ENCODE measurements at places on chromosomes 6 and 20.
A peak's percentile ranks its signal among the peaks of the same experiment; 100 is the strongest.

- DNase-seq = no peak
Measured at GRCh38 chr20:32497589-32498224, 87.4 kb downstream of the NOL4L start.

GRCh38 chr6:68754681-68755213 lies 119.7 kb downstream of the ADGRB3 start:
- no peak for DNase-seq

- DNase-seq = no peak
Measured at GRCh38 chr20:59776059-59776603, 157.3 kb downstream of the SYCP2 start.

DNA sequence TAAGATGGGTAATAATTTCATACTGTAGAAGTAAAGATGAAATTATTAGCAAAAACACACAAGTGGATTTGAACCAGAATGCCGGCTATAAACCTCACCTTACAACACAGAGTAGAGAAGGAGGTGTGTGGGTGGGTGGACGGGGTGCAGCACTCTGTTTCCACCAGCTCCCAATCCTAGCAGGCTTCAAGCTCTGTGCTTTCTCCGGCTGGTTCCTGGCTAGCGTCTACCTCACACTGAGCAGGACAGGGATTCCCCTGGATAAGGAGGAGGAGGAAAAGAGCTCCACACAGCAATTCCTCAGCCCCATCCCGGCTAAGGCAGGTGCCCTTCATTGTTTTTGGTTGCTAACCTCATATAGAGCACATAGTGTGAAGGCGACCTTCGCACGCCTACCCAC lies 453.3 kb downstream of the C6orf118 start:
- DNase-seq = no peak

GRCh38 chr6:56549014-56549413 lies 93.7 kb downstream of the DST start:
- no peak for DNase-seq

- no peak for DNase-seq
Measured at GRCh38 chr20:61117725-61118124, 134.3 kb upstream of the CDH4 start.

DNA sequence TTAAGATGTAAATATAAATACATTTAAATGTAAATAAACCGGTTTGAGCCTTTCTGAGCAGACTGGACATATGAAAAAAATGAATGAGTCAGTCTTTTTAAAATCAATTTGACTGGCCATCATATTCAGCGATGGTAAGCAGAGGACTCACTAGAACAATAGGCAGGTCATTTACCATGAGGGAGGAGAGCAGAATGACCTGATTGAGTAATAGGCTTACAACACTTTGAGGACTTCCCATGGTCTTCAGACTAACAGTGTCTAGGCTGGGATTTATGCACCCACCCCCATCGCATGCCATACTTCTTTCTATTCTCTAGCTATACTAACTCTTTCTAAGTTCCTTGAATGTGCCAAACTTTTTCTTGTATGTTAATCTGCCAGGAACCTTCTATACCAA lies 241.9 kb upstream of the RAB32 start:
- DNase-seq = no peak

DNA sequence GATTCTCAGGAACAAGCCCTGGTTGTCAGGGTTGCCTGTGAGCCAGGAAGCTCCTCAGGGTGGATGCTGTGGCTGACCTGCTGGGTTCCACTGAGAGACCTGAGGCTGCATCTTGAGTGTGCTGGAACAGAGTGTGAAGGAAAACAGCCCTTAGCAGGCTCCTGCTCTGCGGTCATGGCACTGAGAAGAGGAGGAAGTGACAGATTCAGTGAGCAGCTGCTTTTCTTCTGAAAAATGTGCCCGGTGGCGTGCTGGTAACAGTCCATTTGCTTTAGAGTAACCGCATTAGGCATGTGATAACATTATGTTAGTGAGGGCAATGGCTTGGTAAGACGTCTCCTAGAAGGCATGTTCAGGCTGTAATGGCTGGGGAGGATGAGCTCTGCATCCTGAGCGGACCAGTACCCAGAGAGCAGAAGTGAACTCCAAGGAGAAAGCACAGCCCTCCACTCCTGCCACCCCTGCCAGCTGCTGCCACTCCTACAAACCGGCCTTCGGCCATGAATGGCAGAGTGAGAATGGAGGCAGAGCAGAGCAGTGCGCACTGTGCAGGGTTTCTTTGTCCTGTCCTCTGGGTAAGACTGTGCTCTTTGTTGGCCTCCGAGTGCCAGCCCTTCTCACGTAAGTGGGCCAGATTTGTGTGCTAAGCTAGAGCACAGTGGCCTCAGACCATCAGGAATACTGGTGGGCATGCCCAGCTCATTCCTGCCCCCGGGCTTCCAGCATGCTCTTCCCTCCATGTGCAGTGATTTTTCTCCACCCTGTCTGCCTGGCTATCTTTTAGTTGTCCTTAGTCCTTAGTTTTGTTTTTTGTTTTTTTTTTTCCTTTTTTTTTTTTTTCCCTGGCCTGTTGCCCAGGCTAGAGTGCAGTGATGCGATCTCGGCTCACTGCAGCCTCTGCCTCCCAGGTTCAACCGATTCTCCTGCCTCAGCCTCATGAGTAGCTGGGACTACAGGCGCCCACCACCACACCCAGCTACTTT lies 98.1 kb upstream of the VSTM2L start:
- DNase-seq = no peak

DNA sequence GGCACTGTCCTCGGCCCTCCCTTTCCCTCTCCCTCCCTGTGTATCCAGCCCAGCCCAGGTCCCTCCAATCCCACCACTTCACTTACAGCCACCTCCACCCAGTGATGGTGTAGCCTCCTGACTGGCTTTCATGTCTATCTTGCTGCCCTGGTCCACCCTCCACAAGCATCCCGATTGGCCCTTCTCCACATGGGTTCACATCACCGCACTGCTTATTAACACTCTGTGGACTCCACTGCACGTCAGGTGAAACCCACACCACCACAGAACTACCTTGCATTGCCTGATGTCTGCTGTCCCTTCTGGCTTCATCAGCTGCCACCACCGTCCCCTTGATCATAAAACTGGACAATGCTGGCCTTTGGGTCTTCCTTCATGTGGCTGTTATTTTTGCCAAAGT lies 220.4 kb upstream of the ARID1B start:
- no peak for DNase-seq

DNA sequence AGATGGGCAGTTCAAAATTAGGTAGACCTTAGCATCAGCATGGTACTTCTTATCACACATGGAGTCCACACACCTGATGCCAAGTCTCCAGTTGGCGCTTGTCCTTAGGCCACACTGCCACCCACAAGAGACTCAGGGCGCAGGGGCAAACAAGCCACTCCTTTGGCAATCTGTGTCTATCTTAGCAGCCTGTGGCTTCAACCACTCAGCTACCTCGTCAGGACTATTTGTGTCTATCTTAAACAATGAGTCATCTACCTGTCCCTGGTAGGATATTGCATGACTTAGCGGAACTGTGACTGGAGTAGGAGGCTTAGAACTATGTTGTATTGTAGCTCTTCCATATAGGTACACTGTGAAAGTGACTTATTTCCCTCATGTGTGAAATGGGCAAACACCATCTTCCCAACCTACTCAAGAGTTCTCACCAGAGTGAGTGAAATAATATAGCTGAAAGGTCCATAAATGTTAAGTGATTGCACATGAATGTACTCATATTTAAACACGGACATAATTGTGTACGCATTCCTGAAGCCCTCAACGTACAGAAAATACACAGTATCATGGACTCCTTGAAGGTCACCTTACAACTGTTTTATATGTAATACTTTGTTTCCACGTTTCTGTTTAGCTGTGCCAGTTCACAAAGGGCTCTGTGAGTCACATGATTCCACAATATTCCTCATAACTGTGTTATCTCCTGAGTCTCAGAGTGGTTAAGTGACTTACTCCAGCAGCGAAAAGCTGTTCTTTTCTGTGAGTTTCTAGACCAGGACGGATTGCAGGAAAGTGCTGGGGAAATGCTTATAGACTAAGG lies 1.6 kb downstream of the TRIM27 start:
- peak; percentile 85 for DNase-seq

- no peak for DNase-seq
Measured at GRCh38 chr6:123016431-123017103, 20.5 kb downstream of the CLVS2 start.

- no peak for DNase-seq
Measured at GRCh38 chr20:33578510-33578909, 83.6 kb upstream of the C20orf144 start.

GRCh38 chr6:83466328-83466727 lies 35.5 kb upstream of the ME1 start:
- DNase-seq = no peak

DNA sequence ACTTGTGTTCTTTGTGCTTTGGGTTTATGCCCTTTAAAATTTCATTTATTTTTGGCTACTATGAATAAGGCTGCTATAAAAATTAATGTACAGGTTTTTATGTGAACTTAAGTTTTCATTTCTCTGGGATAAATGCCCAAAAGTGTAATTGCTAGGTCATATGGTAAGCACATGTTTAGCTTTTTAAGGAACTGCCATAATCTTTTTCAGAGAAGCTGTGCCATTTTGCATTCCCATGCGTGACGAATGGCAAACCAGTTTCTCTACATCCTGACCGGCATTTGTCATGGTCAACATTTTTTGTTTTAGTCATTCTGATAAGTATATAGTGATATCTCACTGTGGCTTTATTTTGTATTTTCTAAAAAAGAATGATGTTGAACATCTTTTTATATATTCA lies 236.0 kb upstream of the SGK1 start:
- no peak for DNase-seq

GRCh38 chr20:46277602-46278001 lies 30.7 kb downstream of the CDH22 start:
- no peak for DNase-seq

- DNase-seq = no peak
Measured at GRCh38 chr6:8238773-8239683, 136.7 kb upstream of the EEF1E1 start.

GRCh38 chr20:24535941-24536730 lies 66.7 kb downstream of the SYNDIG1 start:
- no peak for DNase-seq

DNA sequence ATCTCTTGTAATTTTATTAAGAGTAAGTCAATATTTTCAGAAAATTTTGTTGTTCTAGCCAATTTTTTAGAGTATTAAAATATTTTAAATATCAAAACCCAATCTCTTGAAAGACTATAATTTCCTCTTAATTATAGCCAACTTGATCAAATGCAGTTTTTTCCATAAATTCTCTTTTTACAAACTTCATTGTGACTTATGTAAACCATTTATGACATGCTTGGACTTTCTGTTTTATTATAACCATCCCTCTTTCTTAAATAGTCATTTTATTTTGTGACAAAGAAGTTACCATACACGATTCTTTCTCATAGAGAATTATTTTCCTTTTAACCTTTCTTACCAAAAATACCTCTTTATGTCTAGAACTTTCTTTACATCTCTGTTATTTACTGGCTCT lies 1075.5 kb downstream of the KHDRBS2 start:
- no peak for DNase-seq

DNA sequence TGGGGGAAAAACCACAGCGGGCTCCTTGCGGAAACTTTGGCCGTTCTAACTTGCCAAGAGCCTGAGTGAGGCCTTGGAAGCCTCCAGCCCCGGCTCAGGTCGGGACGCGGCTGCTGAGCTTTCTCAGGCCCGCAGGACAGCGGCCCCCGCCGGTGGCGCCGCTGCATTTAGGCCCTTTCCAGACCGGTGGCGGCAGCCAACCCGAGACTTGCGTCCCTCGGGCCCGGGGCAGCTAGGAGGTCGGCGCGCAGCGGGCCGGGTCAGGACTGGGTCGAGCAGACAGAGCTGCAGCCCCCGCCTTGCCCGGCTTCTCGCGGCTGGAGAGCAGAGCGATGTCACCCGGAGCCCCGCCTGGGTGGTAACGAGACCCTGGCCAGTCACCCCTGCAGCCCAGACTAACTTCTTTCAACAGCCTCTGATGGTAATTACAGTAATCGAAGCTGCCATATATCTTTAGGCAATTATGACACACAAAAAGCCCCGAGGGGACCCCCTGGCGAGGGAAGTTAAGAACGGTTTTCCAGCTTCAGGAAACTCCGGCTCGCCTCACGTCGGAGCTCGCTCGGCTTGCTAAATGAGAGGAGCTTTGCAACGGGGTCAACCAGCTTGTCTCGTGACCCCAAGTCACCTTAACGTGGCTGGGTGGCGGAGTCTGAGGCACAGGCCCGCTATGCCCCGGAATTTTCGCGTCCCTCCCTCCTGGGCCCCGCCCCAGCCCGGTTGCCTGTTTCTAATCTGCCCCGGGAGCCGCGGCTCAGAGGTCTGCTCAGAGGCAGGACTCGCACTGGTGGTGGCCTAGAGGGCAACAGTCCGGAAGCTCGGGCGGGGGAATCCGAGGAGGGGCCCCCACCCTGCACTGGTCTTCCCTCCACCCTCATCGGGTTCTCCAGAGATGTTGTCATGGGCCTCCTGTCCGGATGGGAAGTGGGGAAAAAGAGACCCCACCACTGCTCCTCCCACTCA lies 3.0 kb downstream of the NR2E1 start:
- no peak for DNase-seq

GRCh38 chr6:117553142-117553541 lies 49.2 kb downstream of the GOPC start:
- DNase-seq = no peak

- DNase-seq = no peak
Measured at GRCh38 chr6:83824831-83825230, 28.3 kb upstream of the RIPPLY2 start.

GRCh38 chr6:131173680-131174079 lies 38.4 kb downstream of the AKAP7 start:
- no peak for DNase-seq
